ENCODE measurements at places on chromosomes 1 and 21. TPM values are rescaled to one million over a fixed set of nuclear protein-coding genes. Genes with fewer than 3 reads are reported as not detected.

Gene ANKRD65
- 18.1 TPM for total RNA-seq

Gene HES3
- not detected for total RNA-seq

Gene GJA9
- total RNA-seq: not detected

Gene OVAAL
- total RNA-seq: not detected

Gene OR11L1
- total RNA-seq: not detected

Gene KRTAP21-2
- total RNA-seq: not detected

Gene EPHB2
- 69.4 TPM for total RNA-seq

Gene CHI3L2
- not detected for total RNA-seq

Gene LINGO4
- total RNA-seq: not detected

Gene NRDC
- total RNA-seq: 200 TPM

Gene EFNA1
- total RNA-seq: 22.2 TPM

Gene CYP4A22
- not detected for total RNA-seq

Gene FAM43B
- 0.10 TPM for total RNA-seq

Gene LCE1A
- total RNA-seq: not detected

Gene CELA2A
- total RNA-seq: not detected

Gene KPRP
- total RNA-seq: not detected

Gene ZNHIT6
- total RNA-seq: 18.8 TPM
